ENCODE measurements at places on chromosomes 3 and 15. TPM values are rescaled to one million over a fixed set of nuclear protein-coding genes. Genes with fewer than 3 reads are reported as not detected.

CLEC3B gene
- total RNA-seq: 11.6 TPM

FAM174B gene
- 0.05 TPM for total RNA-seq

TMEM45A gene
- 48.5 TPM for total RNA-seq

ADAMTS7 gene
- total RNA-seq: 1.6 TPM

IL17RC gene
- total RNA-seq: 19.5 TPM

KLHL6 gene
- not detected for total RNA-seq

IL17RB gene
- not detected for total RNA-seq

GRCh38 chr3:66744986-66745385 is 244.2 kb upstream of the LRIG1 start:
- no peak for DNase-seq

DNA sequence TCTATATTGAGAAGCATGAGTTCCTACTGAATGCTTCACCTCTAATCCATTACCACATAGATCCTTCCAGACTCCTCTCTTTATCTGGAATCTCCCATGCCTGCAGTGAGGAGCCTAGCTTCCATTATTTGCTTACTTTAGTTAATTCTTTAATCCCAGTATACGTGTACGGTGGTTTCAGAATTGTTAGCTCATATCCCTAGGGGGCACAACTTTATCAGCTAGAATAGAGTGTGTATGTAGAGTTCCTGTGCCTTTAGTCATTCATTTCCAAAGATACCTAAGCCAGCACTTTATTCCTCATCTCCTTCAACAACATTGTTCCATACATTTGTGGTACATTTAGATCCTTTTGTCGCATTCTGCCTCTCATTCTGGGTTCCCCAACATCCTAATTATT is 226.0 kb downstream of the TJP1 start:
- no peak for DNase-seq

GRCh38 chr3:98743071-98743470 is 20.1 kb upstream of the ST3GAL6 start:
- DNase-seq: no peak

- no peak for DNase-seq
Observed at GRCh38 chr3:55555873-55556618, 68.9 kb upstream of the WNT5A start.

DNA sequence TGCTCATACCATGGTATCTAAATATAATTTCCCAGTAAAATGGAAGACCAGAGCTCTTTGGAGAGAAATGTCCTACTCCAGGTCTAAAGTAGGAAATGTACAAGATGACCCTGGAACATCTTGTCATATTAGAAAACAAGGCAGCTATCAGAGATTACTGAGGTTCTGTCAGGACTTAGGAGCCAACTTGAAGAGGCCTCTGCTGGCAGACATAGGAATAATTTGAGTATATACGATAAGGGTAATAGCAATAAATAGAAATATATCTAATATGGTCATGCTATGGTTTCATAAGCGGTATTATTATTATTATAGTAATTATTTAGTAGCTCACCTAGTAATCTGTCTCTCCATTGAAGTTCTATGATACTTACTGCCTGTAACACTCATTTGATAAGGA is 224.2 kb downstream of the SOX2 start:
- DNase-seq: no peak

DNA sequence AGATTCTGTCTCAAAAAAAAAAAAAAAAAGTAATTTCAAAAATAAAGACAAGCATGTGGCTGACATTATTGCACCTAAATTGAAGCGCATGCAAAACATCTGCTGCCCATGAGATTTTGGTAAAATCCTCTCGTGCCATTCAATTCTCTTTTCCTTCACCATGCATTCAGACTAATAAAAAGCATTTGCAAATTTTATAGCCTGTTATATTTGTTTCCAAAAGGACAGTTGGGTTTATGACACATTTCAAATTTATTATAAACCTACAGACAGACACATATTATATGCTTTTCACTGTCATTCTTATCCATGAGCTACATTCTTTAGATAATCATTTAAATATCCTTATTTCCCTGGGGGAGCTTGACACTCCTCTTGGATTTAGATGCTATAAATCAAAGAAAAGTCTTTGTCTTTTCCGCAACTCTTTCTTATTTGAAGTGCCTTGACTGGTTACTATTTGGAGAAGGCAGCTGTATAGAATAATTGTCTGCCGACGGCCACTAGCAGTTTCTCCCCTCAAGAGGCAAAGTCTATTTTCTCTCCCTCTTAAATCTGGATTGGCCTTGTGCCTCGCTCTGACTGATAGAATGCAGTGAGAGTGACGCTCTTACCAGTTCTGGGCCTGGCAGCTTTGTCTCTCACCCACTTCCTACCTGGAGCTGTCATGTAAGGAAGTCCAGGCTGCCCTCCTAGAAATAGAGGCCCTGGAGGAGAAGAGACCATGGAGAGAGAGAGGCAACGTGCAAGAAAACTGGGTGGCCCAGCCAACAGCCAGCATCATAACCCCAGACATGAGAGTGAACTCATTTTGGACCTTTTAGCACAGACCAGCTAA is 6.8 kb upstream of the LRIG1 start:
- no peak for DNase-seq

GRCh38 chr3:30428251-30428650 is 178.2 kb upstream of the TGFBR2 start:
- peak; percentile 23 for DNase-seq

DNA sequence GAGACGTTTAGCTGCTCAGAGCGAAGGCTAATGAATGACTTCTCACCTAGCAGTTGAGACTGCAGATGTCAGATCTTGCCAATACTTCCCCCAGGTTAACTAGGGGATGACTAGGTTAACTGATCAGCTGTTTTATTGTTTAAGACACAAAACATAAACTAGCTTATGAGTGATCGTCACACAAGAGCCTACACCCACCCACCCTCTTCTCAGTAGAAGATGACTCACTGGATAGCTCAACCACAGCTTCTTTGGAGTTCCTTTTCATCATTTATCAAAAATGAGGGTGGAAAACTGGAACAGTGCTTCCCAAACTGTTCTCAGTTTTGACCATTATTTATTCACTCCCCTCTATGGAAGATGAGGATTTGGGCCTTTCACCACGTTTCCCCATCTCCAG is 25.2 kb downstream of the GASK1A start:
- DNase-seq: no peak

DNA sequence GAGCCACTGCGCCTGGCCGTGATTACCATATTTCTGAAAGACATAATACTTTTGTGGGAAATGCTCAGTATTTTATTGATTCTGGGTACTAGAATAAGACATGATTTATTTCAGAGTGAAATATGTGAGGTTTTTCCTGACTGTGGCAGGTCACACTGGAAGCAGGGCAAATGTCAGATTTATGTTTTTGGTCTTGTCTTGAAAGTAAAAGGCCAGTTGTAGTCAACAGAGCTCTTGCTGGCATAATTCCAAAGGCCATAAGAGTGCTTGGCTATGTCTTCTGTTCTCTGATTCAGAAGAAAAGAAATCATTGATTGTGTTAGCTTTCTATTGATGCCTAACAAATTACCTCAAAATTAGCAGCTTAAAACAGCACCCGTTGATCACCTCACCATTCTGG is 176.4 kb downstream of the TJP1 start:
- DNase-seq: no peak

GRCh38 chr15:77437264-77437663 is 16.6 kb downstream of the HMG20A start:
- no peak for DNase-seq

- no peak for DNase-seq
Observed at GRCh38 chr15:34650177-34650576, 66.7 kb upstream of the GOLGA8B start.

DNA sequence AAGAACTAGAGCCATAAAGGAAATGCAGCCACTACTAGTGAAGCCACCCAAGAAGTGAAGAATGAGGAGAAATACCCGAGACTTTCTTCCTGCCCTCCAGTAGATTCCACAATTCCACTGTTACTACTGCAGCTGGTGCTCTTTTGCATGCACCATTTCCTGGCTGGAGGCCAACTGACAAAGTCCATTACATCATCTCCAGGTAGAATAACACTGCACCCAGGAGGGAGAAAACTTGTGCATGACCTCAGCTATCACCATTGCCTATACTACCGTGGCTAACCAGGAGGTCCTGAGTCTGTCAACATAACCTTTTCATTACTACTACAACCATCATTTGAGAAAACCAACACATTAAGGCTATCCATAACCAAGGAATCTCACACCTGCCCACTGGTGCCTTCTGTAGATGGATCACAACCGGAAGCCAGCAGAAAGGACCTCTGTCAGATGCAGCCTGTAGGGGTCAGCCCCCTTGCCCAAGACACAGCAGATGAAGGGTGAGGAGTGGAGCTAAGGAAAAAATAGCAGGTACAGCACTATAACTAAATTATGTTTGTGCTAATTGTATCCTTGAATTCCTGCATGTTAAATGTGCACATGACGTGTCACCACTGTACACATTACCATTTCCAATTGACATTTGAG is 200.8 kb upstream of the C2CD4B start:
- no peak for DNase-seq

DNA sequence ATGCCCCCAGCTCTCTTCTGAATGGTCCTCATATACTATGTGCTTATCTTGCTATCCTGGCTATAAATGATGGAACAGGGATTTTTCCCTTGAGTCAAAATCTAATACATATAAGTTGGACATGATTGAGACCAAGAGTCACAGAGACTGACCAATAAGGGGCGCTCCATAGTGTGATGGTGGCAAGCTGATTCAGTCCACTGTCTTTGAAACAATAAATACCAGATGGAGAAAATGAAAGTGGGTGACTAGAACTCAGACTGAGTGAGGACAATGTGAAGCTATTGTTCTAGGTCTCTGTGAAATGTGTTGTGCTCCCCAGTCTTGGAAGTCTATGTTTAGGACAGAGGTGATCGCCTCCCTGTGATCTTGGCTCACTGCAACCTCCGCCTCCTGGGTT is 10.6 kb upstream of the FSTL1 start:
- no peak for DNase-seq

DNA sequence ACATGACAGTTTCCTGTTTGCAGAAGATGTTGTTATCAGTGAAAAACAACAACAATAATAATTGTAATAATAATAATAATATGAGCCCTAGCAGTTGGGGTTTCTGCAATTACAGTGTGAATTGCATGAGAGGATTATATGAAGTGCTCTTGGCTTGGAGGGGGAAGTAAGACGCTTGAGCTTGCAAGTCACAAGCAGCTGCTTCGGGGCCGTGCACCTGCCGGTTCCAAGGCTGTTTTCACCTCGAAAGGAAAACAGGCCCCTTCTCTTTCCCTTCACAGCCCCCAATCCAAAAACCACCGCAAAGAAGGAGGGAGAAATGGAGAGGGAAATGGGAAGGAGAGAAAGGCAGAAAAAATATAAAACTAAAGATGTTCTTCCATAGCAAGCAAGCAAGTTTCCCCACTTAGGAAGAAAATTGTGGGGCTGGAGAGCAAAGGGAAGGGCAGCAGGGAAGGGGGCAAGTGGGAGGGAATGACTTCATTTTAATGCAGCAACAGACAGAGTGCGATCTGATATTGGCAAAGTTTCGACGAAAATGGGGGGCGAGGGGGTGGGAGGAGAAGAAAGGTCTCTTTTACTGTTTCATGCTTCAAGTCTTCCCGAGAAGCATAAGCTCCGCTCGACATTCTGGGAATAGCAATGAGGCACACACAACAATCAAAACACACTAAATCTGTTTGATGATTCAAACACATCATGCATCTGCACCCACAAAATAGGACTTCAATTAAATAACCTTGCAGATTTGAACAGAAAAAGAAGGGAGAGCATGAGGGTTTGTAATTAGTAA is 284.2 kb upstream of the ATP11B start:
- DNase-seq: no peak

DNA sequence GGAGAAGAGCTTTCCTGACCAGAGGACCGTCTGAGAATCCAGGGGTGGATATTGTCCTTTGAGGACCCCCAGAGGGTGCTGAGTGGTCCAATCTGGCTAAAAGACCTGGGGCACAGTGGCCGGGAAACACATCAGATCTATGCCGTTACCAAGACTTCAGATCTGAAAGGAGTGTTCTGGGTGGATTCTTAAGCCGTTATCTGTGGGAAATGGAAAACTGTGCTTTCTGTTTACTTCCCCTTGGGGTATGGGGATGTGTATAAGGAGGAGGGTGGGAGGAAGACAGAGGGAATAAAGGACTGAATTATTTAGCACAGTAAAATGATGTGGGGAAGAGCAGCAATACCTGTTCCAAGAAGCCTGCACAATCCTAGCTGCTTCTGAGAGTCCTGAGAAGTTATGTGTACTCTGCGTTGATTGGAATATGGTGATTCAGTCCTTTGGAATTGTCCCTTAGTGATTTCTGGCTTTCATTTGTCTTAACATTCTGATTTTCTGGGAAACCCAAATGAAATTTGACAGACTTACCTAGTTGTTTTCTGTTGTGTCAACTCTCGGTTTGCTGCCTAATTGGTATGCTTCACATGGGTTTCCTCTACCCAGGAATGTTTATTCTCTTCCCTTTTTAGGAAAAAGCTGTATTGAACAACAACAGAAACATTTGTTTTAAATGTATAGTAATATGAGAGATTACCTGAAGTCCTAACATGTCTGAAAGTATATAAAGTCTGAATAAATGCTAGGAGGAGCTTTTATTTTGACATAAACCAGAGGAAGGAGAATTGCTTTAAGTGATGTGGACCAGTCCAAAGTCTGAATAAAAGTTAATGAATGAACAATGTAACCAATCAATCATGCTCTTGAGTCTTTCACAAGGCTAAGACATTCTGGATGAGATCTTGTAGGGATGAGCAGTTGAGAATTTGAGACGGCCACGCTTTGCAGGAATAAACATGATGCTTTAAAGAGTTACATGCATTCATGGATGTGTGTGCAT is 427.1 kb upstream of the C2CD4B start:
- DNase-seq: no peak

GRCh38 chr15:60582370-60583036 is 103.6 kb upstream of the ICE2 start:
- DNase-seq: no peak

GRCh38 chr3:87287011-87287410 is 10.6 kb upstream of the POU1F1 start:
- DNase-seq: no peak

DNA sequence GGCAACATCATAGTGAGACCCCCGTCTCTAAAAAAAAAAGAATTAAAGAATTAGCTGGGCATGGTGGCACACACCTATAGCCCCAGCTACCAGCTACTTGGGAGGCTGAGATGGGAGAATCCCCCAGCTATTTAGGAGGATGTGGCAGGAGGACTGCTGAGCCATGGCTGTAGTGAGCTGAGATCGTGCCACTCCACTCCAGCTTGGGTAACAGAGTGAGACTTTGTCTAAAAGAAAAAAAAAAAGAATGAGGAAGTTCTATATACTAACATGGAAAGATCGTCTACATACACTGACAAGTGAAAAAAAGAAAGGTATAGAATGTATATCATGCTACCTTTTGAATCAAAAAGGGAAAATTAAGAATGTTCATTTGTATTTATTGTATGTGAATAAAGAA is 83.9 kb upstream of the CDAN1 start:
- DNase-seq: no peak

- no peak for DNase-seq
Observed at GRCh38 chr3:108130236-108130635, 39.4 kb upstream of the CD47 start.

GRCh38 chr15:42182961-42183360 is 25.1 kb downstream of the VPS39 start:
- no peak for DNase-seq

Measured in SJSA1 (cell line).